ENCODE measurements at places on chromosomes 12 and 14.

DNA sequence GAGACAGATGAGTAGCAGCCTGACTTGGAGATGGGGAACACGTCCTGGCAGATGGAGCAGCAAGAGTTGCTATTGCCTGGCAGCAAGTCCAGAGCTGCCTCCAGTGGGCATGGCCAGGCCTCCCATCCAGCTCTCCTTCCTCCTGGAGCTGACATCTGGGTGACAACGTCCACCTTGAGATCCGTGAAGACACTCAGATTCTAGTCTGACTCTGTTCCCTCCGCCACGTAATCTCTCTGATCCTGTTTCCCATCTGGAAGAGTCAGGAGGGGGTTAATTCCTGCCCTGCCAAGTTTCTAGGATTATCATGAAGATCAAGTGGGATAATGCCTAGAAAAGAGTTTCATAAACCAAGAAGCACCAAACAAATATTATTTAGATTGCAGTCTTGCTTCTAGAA lies 65.3 kb upstream of the FAM181A start:
- no peak for DNase-seq

GRCh38 chr12:52300796-52301691 lies 9.7 kb upstream of the KRT81 start:
- DNase-seq: no peak

GRCh38 chr12:33828326-33828725 lies 194.0 kb upstream of the ALG10 start:
- DNase-seq: no peak

- no peak for DNase-seq
Measured at GRCh38 chr12:4046495-4046840, 173.3 kb upstream of the PARP11 start.

- DNase-seq: no peak
Measured at GRCh38 chr14:71765505-71765904, 166.7 kb upstream of the RGS6 start.

DNA sequence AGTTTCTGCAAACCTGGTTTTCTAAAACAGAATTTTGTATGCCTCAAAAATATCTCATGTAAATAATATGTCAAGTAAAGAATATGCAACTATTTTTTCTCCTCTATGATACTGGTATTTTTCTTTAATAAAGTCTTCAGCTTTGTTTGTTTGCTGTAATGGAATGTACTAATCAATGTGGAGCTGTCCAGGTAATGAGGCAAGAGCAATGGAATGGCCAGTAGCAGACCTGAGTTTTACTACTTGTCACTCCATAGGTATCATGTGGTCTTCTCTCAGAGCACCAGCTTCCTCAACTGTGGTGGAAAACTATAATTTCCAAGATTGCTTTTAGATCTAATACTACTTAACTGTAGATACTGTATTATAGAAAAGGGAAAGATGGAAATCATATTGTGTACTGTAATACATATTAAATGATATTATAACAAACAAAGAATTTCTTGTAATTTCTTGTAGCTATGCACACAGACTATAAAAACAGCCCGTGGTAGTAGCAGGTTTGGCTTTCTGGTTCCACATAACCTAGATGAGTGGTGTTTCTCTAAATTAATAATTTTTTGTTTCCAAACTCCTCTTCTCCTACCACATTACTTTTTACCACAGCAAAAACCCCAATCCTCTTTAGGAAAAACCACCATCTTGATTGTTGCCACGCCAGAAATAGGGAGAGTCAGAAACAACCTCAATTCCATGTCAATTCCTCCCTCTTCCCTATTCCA lies 70.6 kb downstream of the KIF21A start:
- DNase-seq: no peak
